ENCODE measurements at places on chromosomes 12 and 14. TPM values are rescaled to one million over a fixed set of nuclear protein-coding genes. Genes with fewer than 3 reads are reported as not detected.

The LARP4 gene
- 35.2 TPM for total RNA-seq

The PNN gene
- total RNA-seq, result 98.0 TPM

The TMEM229B gene
- 0.84 TPM for total RNA-seq

The TAS2R42 gene
- not detected for total RNA-seq

The FAR2 gene
- total RNA-seq, result 6.2 TPM

The LRRIQ1 gene
- not detected for total RNA-seq

- no peak for ATAC-seq
Observed at GRCh38 chr14:52106840-52107239, 38.0 kb upstream of the NID2 start.

GRCh38 chr14:20379743-20380142 is 33.6 kb downstream of the TEP1 start:
- no peak for ATAC-seq

DNA sequence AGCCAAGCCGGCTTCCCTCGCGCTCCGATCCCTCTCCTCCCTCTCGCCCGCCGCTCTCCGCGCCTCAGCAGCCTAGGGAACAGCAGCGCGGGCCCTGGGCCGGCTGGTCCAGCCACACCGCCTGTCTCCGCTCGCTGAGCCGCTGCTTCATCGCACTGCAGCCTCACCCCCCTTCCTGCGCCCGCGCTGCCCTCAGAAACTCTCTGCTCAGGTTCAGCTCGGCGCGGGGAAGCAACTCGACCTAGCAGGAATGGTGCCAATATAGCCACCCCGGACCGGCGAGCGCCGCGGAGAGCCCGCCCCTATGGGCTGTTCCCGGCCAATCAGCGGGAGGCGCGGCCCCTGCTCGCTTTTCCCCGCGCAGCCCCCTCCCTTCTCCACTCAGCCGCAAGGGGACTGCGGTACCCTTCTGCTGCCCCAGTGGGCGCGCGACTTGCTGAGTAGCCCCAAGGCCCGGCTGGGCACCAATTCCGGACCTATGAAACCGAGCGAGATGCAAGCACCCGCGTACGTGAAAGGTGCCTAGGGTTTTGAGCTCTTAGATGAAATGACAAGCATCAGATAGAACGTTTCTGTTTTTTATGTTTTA is at the start of gene ADAMTS20:
ADAMTS20 (minus strand) TSS at position 233 of the 589 bp plus-strand sequence. CDS start 282 bp downstream, outside the sequence.
- ATAC-seq, result no peak

- peak; percentile 90 for ATAC-seq
Observed at GRCh38 chr14:74579447-74580274, 32.4 kb downstream of the LTBP2 start.

GRCh38 chr12:15966426-15966825 is 55.3 kb downstream of the DERA start:
- no peak for ATAC-seq

- no peak for ATAC-seq
Observed at GRCh38 chr12:92879698-92880322, 49.3 kb downstream of the EEA1 start.

DNA sequence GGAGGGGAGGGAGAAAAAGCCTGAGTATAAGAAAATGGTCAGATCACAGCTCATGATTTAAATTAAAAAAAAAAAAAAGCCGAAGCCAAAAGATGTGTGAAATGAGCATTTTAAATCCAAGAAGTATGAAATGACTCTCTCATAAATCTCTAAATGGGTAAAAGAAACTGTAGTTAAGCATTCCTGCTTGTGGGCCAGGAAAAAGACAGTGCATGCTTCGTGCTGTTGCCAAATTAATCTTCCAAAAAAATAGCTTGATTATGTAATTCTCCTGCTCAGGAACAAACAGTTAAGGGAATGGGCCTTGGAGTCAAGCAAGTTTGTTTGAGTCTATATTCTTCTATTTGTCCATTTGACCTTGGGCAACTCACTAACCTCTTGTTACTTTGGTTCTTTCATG is 325.4 kb upstream of the SEL1L start:
- no peak for ATAC-seq

GRCh38 chr14:74539503-74539902 is 45.9 kb downstream of the ISCA2 start:
- no peak for ATAC-seq

DNA sequence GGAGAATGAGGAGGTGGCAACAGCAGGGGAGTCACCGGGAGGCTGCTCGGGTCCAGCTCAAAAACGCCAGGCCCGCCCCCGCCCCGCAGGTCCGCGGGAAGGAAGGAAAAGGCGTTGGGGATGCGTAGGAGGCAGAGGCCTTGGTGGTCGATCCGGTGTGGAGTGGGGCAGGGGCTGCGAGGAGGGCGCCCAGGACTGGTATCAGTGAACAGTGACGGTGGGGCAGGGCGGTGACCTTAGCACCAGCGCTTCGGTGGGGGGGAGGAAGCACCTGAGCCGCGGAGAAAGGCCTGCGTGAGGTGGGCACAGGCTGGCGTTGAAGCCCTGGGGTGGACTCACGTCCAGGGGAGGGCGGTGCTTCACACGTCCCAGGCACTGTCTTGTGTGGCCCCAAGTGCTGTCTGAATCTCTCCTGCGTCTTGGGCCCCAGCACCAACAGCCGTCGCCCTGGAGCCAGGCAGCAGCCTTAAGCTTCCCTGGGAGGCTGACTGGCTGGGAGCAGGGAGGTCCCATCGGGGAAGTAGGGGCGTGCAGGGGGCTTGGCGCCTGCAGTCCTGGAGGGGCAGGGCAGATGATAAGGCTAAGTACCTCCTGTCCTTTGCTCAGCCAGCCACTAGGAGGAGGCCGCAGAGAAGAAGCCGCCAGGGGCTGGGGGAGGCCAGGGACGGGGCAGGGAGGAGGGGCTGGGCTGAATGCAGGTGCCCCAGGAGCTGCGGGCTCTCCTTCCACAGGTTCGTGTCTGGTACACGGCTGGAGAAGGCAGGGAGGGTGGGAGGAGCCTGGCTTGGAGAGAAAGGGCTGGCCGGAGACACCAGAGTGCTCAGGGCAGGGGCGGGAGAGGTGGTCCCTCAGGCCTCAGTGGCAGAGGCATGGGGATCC is 26.5 kb downstream of the ZBTB42 start:
- peak; percentile 54 for ATAC-seq

DNA sequence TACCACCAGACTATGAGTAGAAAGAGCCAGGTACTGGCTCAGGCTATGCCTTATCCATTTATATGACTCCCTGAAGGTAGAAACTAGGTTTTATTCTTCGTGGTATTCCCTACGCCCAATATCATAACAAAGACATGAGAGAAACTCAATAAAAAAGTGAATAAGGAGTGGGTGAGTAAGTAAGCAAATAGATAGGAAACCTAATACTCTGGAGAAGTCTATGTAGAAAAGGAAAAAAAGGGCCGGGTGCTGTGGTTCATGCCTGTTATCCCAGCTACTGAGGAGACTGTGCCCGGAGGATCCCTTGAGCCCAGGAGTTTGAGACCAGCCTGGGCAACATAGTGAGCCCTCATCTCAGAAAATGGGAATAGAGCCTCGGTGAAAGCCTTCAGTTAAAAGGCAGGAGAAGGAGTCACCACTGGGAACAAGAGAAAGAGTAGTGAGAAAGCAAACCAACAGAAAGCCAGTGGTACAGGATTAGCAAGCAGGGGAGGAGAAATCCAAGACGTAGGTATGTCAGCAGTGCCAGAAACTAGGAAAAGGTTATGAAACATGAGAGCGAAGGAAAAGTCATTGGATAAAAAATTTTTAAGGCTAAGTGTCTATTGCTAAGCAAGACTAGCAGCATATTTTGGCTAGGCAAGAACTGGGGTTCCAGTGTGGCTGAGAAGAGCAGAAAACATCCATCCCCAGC is 6.0 kb upstream of the OR6J1 start:
- ATAC-seq, result no peak

DNA sequence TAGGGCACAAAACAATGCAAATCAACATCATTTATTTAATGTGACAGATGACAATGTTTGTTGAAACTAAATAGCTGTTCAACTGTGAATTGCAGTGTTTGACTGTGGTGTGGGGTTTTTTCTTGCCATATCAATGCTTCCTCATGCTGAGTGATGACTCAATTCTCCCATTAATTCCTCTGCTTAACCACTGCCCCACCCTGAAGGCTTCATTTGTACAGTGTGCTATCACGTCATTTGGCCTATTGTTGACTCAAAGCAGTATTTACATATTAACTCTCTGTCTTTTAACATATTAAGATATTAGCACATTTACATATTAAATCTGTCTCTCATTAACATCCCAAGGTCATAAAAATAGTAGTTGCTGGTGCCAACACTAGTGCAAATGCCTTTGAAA is 164.8 kb upstream of the NRXN3 start:
- ATAC-seq, result peak; percentile 38

DNA sequence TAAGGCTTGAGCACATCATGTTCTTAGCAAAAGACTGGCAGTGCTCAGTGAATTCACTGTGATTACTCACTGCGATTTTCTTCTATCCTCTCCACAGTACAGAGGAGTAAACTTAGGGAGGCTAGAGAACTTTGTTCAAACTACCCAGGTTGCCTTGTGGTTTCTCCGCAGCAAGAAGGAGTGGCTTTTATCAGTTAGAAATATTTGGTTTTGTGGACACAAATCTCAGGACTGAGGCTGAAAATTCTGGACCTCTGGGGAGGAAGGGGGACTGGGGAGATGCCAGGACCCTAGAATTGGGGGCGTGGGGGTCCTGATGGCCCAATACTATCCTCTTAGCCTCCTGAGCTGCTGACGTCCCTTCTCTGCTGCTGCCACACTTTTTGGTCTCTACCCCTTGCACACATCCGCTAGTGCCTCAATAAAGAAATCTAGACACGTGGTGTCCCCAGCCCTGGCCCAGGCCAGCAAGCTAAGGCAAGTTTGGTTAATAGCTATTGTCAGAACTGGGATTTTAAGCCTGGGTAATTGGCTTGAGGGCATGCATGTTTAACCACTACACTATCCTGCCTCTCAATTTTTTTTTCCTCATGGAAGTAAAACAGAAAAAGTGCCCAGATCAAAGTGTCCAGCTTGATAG is 842 bp downstream of the OAS2 start:
- peak; percentile 58 for ATAC-seq

- no peak for ATAC-seq
Observed at GRCh38 chr14:72621387-72622065, 272.4 kb downstream of the DPF3 start.

- peak; percentile 52 for ATAC-seq
Observed at GRCh38 chr12:108875682-108876361, 4.1 kb upstream of the DAO start.

DNA sequence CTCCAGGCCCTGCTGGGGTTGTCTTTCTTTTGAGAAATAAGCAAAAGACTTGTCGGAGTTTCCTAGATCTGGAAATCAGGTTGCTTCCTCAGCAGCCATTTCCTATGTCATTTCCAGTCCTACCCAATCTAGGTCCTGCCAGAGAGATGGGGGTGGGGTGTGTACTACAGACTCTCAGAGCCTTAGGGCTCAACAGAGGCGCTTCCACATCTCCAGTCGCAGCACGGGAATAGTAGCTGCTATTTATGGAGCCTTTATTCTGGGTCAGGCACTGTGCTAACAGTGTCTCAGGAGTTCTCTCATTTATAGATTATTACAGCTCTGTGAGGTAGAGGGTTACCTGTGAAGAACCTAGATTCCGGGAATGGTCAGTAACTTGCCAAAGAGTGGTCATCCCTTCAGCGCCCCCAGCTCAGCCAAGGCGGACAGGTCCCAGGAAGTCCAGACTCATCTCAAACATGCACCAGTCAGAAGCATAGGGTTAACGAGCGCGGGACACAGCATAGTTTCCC is 21.9 kb downstream of the DHRS2 start:
- no peak for ATAC-seq

DNA sequence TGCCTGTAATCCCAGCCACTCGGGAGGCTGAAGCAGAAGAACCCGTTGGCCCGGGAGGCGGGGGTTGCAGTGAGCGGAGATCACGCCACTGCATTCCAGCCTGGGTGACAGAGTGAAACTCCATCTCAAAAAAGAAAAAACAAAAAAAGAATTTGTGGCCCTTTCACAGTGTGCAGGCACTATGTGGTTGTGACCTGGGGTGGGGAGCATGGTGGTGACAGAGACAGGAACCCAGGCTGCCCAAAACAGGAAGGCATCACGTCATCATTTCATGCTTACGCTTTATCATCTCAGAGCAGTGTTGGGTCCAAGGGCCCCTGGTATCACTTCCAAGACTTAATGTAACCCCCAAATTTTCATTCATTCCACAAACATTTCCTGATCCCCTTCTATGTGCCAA is 175.7 kb upstream of the GSC start:
- peak; percentile 82 for ATAC-seq

GRCh38 chr12:98856897-98857540 is 211.9 kb downstream of the APAF1 start:
- peak; percentile 52 for ATAC-seq

DNA sequence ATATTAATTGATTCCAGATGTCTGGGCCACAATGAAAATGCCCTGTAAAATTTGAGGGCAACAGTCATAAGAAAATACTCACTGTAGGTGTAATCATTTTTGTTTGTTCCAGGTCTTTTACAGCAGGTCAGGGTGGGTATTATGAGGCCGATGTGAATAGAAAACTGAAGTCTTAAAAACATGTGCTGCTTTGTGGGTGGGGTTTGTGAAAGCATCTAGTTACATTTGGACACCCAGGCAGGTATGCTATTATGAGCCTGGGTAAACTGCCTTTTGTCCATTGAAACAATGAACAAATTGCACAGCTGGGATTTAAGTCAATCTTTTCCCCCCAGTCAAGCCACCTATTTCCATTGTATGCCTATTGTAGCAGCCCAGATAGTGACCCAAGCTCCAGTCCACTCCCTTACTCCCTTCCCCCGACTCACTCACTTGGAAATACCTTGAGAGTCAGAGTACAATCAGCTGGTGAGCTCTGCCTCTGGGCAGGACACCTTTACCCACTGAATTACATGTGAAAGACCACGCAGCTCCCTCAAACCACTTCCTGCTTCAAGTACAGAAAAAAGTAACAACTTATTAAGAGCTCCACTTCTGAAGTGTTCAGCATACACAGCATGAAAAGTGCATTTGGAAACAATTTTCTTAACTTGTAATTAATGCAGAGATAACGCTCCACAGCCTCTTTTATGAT is 1.8 kb downstream of the IGF1 start:
- peak; percentile 60 for ATAC-seq

GRCh38 chr12:74365178-74365964 is 172.3 kb upstream of the ATXN7L3B start:
- ATAC-seq, result no peak

DNA sequence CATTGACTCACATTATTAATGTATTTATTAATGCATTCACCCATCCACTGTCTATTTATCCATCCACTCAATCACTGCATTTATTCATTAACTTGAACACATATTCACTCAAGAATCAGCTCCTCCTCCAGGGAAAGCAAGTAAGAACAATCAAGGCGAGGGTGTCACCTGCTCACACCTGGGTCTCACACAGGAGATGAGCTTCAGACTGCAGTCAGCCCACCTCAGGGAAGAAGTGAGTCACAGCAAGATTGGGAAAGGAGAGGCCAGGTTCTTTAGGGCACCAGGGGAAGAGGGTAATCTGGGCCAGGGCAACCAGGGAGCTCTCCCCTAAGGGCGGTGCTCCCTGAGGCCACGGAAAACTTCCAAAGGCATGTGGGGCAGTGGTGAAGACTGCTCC is 367.3 kb downstream of the BCL11B start:
- ATAC-seq, result no peak

GRCh38 chr14:97074856-97075255 is 277.7 kb downstream of the VRK1 start:
- ATAC-seq, result no peak

- no peak for ATAC-seq
Observed at GRCh38 chr14:25048170-25049016, 1.6 kb downstream of the STXBP6 start.

GRCh38 chr12:15687583-15687982 is 101.6 kb downstream of the EPS8 start:
- ATAC-seq, result no peak

- no peak for ATAC-seq
Observed at GRCh38 chr12:43396671-43397070, 155.3 kb downstream of the ADAMTS20 start.

GRCh38 chr12:48160807-48161206 is 3.5 kb upstream of the ASB8 start:
- ATAC-seq, result no peak
